ENCODE measurements at places on chromosomes 5 and 9.

DNA sequence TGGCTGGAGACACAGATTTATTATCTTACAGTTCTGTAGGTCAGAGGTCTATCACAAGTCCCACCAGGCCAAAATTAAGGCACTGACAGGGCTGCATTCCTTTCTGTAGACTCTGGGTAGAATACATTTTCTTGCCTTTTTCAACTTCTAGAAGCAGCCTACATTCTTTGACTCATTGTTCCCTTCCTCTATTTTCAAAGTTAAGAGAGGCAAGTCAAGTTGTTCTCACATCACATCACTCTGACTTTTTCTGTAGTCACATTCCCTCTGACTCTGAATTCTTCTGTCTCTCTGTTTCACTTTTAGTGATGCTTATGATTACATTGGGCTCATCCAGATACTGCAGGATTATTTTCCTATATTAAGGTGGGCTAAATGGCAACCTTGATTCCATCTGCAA is 119.0 kb downstream of the MELK start:
- no peak for DNase-seq

DNA sequence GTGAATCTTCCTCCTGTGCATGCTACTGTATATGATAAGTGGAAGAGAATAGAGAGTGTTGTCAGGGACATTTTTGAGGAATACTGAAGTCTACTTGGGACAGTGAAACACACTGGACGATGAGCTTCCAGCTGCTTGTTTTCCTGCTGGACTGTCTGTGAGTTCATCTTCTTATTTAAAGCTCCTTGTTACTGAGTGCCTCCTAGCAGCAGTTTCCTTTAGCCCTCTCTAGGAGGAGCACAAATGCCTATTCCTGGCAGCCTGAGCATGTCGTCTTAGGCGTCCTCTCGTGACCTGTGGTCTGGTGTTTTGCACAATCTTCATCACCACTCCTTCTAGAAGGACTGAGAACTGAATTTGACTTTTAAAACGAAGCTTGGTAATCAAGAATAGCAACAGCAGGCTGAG is 43.8 kb downstream of the ANKRD33B start:
- DNase-seq: no peak

GRCh38 chr9:134598884-134599245 is 42.7 kb upstream of the COL5A1 start:
- no peak for DNase-seq

GRCh38 chr9:72911816-72912215 is 41.0 kb downstream of the ALDH1A1 start:
- no peak for DNase-seq

DNA sequence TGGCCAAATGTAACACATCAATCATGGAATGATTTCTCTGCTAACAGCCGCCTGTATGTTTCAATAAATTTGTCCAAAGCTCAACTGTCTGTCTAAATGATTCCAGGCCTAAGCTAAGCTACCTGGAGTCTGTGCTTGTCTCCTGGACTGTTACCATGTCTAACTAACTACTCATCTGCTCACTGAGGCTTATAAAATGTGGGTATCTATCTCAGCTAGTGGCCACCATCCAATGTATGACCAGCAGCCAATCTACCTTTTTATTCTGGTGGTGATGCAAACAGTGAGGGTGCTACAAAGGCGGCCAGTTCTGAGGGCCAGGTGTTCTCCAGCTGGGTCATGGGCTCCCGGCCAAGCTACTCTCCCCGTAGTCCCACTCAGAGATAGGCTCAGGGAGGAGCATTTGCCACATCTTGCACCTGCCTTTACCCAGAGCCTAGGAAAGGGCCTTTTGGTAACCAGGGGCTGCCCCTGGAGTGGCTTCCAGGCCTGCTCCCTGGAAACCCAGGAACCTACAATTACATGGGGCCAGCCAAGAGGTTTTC is 59.1 kb downstream of the PFDN1 start:
- no peak for DNase-seq

GRCh38 chr5:179262126-179262920 is 82.9 kb downstream of the ADAMTS2 start:
- DNase-seq: no peak

- DNase-seq: peak; percentile 38
These were observed 83.5 kb upstream of the RUSC2 start for GRCh38 chr9:35406183-35406959.

DNA sequence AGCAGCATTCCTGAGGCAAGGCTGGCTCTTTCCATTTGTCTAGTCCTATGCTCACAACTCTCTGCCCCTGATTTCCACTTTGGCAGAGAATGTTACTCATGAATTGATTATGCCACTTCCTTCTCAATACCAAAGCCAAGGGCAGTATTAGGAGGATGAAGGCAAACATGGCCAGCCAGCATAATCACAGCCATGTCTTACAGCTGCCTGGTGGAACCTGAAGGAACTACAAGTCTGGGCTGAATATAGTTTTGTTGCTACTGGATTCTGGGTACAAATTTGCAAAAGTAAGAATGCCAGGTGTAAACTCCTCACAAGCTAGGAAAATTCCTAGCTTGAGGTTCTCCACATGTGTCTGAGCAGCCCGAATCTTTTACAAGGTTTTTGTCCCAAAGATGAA is 4.2 kb downstream of the SIL1 start:
- DNase-seq: no peak

DNA sequence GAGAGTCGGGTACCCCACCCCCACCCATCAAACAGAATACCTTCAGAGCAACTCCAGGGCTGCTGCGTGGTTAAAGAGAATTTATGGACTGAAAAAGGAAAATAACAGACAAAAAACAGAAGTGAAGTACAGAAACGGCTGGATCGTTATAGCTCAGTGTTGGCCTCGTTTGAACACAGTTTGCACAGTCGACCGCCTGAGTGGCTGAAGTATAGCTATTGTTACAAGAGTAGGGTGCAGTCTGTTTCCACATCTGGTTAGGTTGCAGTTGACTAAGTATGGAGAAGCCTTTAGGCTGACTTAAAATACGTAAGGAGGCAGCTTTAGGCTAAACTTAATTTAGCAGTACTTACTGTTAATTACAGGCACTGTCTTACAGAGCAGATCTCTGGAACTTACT is 121.2 kb downstream of the GCNT1 start:
- DNase-seq: no peak

- DNase-seq: no peak
These were observed 800.5 kb downstream of the BRINP1 start for GRCh38 chr9:118568704-118569103.

DNA sequence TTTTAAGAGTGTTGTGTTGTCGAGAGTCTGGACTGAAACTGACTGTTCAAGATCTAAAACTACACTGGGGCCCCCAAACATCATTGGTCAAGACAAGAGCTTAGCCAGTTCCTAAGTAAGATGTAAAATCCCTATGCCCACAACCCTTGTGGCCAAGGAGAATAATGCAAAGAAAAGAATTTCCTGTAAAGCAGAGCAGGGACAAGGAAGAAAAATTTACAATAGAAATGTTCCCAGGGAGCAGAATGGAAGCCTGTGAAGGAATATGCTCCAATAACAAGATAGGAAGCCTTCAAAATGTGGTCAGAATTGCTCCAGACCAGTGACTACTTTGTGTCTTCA is 20.4 kb downstream of the PPP1R2B start:
- DNase-seq: no peak

DNA sequence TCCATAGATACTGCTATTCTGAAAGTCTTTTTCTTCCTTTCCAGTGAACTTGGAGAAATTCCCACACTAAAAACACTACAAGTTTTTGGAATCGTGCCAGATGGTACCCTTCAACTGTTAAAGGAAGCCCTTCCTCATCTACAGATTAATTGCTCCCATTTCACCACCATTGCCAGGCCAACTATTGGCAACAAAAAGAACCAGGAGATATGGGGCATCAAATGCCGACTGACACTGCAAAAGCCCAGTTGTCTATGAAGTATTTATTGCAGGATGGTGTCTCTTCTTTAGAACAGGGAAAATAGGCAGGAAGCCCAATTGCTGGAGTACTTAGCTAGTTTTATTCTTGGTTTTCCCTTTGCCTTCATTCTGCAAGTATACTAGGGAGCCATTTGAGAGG is 29.9 kb downstream of the SKP2 start:
- DNase-seq: no peak

DNA sequence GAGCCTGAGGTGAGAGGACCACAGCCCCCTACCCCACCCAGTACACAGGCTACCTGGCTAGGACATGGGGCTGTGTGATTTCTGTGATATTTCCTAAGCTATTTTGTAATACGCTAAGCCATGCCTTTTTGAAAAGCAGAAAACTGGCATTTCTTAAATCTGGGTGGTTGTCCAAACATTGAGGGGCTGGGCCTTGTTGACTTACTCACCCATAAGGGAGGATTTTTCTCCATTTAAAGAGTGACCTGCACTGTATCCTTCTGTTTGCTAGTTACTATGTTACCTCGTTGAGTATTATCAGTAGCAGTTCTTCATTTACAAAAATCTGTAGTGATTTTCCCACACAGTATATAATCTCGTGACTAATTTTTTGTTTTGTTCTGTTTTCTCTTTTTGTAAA is 117.5 kb upstream of the OTULINL start:
- no peak for DNase-seq

DNA sequence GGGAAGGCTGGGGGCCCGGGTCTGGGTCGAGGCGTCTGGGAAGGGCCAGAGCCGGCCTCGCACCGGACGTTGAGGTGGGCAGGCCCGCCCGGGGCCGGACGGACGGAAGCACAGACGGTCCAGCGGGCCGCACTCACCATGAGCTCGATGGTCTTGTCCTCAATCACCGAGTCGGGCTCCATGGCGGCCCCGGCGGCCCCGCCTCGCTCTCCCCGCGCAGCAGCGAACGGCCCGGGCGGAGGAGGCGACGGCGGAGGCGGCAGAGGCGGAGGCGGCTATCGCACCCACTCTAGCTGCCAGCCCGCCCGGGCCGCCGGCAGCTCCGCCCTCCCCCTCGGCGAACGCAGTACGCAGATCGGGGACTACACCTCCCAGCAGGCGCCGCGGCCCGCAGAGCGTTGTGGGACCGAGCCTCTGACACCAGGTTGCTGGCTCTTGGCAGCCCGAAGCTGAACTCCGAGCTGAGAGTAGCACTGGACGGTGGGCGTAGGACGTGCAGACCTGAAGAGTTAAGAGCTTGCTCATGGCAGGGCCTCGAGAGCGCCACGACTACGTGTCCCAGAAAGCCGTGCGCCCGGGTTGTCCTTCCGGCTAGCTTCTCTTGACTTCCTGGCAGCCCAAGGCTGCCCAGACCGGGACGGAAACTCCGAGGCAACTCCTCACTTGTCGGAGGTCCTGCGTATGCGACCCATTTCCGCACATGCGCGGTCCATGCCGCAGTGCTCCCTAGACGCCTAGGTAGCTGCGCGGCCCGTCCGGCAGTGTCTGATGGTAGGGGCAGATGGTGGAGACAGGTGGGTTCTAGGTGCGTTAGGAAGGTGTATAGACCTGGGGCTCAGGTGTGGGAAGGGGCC is at the start of gene FBXW11:
TSS of gene FBXW11 (minus strand) at position 318 of the 854 bp plus-strand sequence. CDS start at position 182, 136 bp downstream.
- peak; percentile 97 for DNase-seq

DNA sequence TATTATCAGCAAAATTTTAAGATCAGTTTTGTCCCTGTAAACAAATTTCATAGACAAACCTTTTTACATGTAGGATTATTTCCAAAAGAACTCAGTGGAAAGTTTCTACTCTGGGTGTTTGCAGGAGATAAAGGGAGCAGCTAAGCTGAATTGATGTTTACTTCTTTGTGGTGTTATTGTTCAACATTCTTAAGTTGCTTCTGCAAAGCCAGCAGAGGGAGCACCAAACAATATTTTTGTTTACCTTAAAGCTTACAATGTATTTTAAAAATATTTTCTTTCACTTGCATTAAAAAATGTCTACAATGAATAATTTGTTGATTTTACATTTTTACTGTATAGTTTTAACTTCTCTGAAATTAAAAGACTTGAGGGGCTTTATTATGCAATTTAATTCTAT is 135.4 kb downstream of the ATG10 start:
- DNase-seq: no peak

- DNase-seq: peak; percentile 89
These were observed 78.9 kb downstream of the SEMA4D start for GRCh38 chr9:89418882-89419640.

- DNase-seq: no peak
These were observed 154.8 kb upstream of the KLF9 start for GRCh38 chr9:70569070-70569772.

Data from activated CD8-positive, alpha-beta T cell treated with anti-CD3 and anti-CD28 coated beads, Interleukin-2, amount 10 ng/mL, durations not matched to agents 7 days and 5 days (primary cell).